Hematopoietic multipotent progenitor cell treated with erythropoietin and hydrocortisone succinate and interleukin-3 and kit ligand, for 6 days (in vitro differentiated cells): ENCODE measurements at places on chromosomes 16 and 17.
A peak's percentile ranks its signal among the peaks of the same experiment; 100 is the strongest.

- no peak for DNase-seq
Measured at GRCh38 chr17:6108382-6108781, 38.2 kb downstream of the WSCD1 start.

DNA sequence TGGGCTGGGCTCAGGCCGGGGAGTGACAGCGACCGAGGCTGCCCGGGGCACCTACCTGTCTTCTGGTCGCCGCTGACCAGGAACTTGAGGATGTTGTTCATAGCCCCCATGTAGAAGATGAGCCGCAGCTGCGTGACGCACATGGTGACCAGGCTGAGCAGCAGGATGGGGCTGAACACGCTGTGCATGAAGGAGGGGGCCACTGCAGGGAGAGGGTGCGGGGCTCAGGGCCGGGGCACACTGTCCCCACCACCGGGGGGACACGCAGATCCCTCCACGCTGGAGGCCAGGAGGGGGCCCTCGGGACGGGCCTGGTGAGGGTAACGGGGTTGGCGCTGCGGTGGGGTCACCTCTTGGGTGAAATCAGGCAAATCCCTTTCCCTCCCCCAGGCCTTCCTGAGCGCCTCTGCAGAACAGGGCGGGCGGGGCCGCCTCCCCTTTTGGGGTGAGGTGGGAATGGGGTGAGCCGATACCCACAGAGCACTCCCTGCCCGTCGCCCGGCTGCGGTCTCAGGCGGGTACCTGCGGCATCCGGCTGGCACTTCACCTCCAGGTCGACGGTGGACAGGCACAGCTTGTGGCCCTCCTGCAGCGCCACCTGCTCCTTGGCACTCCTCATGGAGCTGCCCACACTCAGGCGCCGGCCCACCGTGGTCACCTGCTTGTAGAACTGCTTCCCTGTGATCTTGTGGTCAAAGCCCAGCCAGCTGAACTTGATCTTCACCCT is 28.3 kb upstream of the PITPNA start:
- no peak for DNase-seq

GRCh38 chr16:53159781-53160436 is 105.1 kb downstream of the CHD9 start:
- peak; percentile 87 for DNase-seq

GRCh38 chr16:67923414-67924116 is 8.1 kb downstream of the CTRL start:
- no peak for DNase-seq

DNA sequence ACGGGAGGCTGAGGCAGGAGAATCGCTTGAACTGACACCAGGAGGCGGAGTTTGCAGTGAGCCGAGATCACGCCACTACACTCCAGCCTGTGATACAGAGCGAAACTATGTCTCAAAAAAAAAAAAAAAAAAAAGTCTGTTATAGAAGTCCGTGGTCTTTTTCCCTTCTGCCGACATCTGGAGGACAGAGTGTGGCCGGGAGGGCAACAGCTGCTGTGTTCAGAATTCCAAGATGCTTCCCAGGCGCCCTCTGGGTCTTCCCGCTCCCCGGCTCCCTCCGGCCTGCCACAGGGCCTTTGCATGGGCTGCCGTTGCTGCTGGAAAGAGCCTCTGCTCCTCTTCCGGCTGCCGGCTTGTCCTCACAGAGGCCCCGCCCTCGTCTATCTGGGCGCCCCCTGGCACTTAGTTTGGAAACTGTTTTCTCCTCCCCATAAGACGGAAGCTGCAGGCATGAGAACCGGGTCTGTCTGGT is 2.4 kb upstream of the CACNA1H start:
- DNase-seq: peak; percentile 61

- DNase-seq: no peak
Measured at GRCh38 chr16:24984903-24985675, 30.1 kb downstream of the ARHGAP17 start.

DNA sequence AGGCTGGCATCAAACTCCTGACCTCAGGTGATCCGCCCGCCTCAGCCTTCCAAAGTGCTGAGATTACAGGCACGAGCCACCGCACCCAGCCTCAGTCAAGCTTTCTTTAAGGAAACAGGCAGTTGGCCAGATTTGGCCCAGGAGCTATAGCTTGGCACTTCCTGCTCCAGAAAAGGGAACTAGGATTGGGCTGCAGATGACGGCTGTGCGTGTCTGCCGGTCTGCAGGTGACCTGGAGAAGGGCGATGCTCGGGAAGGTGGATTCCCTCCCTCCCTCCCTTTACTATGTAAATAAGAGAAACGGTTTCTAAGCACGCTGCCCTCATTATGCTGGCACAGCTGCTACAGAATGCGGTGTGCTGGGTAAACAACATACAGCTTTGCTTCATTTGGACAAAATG is 215.9 kb downstream of the RPTOR start:
- DNase-seq: no peak

- no peak for DNase-seq
Measured at GRCh38 chr16:67963662-67964321, 4.6 kb downstream of the SLC12A4 start.

- DNase-seq: peak; percentile 33
Measured at GRCh38 chr16:10339777-10340732, 45.8 kb upstream of the ATF7IP2 start.

DNA sequence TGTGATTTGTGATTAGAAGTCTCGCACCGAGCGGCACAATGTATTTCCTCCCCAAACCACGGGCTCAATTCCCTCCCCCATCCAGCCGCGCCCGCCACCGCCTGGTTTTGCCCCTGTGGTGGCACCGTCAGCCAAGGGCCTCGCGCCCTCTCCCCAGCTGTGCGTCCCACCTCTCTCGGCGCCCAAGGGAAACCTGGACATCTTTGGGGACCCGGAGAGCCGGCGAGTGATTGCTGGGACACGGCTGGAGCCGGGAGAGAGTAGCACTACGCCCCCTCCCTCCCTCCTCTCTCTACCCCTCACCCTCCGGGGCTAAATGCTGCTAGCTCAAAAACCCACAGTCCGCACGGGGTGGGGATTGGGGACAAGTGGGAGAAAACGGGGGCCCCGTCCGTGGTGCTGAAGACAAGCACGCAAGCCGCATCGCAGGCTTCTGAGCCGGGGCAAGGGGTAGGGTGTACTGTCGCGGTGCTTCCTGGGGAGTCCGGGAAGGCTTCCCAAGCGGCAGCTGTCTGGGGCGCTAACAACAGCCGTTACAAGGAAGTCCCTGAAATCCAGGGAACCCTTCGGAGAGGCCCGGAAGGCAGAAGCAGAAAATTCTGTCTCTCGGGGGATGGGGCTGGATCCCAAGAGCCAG is 1.4 kb downstream of the CBLN1 start:
- DNase-seq: peak; percentile 40

DNA sequence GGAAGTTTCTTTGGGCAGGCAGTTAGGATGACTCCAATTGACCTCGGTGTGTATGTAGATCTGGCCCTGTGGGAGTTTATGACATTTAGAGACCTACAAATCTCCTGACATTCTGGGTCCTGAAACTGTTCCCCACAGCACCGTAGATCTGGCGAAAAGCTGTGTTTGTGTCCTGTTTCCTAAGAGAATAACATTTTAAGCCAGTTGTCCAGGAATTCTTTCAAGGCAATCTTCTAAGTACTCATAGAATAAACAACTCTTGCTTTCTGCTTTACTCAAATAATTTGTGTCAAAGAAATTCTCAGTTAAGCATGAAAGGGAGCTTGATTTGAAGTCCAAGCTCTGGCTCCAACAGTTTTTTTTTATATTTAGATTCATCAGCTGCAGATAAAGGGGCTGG is 78.5 kb upstream of the ELAC2 start:
- no peak for DNase-seq

DNA sequence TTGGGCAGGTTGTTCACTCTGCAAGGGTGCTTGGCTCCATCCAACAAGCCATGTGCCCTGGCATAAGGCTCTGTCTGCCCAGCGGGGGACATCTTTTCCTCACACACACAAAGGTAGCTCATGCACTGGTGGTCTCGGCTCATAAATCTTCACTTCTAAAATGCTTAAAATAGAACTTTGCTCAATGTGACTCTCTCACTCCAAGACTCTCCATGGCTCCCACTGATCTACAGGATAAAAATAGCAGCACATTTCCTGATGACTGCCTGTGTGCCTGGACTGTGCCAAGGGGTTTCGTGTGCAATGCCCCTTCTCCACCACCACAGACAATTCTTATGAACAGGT is 15.1 kb upstream of the CIBAR2 start:
- no peak for DNase-seq

DNA sequence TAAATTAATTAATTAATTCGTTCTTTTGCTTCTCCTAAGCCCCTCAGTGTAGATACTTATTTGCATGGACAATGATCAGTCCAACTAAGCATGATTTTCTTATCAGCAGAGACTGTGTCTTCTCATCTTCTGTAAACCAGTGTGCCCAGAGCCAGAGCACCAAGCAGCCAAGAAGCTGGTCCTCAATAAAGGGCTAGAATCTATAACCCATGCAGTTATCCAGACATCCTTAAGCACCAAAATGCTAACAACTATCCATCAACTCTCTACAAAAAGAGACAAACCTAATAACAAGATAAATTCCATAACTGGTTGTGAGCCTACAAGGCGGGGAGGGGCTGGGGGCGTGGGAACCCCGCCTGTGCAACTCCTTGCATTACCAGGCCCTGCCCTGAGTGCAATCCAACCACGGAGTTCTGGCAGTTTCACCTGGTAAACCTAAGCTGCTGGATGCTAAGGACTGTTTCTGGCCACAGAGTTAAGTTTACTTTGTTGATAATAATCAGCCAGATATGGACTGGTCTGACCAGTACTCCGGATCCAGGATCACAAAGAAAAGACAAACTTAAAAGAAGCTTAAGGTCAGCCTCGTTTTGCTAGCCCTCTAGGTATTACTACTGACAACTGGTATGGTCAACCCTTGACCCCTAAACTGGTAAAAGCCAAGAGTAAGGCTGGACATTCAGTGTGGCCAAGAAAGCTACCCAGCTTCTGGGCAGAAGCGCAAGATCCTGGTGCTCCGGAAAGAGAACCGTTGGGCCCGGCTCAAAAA is 51.5 kb downstream of the ZFHX3 start:
- DNase-seq: no peak

DNA sequence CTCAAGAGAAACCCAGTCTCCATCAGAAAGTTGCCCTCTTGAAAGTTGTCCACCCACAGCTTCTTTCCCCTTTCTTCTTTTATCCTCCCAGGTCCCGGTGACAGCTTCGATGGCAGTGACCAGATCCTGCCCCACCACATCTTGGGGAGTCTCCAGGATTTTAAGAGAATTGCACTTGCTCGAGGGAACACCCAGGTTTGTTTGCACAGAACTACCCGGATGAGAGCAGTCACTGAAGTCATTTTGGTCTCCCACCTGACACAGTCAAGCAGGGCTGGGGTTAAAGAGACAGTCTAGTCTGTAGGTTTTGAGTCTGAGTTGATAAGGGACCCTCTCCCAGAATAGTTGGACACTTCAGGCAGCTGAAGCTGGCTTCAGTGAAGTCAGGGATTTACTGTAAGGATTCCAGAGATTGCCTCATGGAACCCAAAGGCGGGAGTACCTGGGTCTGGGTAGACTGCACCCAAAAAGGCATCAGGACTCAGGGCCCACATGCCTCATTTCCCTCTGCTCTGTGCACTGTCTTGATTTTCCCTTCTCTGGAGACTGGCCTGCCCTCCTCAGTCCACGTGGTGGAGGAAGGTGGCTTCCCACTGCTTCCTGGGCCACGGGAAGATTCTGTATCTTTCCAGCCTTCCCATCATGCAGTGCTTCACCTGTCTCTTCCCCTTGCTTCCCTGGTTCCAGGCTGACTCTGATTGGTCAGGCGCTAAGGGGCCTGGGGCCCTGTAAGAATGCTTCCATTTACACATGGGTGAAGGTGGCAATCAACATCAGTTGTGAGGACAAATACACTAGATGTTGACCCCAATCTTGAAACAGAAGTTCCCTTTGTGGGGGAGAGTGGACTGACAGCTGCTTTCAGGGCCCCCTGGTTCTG is 9.5 kb downstream of the MYCBPAP start:
- no peak for DNase-seq

DNA sequence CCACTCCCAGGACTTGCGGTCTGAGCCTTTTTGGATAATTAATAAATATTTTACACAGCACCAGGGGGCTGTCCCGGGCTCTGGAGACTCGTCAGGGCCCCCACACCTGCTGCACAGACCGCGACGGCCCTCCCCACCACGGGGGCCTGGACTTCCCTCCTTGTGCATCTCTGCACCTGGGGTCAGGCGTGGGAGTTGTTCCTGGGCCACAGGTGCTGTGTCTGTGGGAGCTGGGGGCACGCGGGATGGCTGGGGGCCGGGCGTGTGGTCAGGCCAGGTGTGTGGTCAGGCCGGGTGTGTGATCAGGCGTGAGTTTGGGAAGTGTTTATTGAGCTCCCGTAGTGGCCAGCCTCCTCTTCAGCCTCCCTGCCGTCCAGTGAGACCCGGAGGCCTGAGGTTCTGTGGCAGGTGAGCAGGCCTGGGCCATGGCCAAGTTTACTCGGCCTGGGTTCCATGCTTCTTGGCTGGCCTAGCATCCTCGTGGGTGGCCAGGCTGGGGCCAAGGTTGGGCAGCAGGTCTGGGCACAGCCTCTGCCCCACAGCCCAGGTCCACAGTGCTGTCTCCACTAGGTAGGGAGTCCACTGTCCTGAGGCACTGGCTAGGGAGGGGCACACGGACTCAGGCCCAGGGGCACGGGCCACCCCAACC is 1.9 kb upstream of the STUB1 start:
- no peak for DNase-seq

GRCh38 chr17:62688398-62689160 is 61.1 kb downstream of the MRC2 start:
- no peak for DNase-seq

DNA sequence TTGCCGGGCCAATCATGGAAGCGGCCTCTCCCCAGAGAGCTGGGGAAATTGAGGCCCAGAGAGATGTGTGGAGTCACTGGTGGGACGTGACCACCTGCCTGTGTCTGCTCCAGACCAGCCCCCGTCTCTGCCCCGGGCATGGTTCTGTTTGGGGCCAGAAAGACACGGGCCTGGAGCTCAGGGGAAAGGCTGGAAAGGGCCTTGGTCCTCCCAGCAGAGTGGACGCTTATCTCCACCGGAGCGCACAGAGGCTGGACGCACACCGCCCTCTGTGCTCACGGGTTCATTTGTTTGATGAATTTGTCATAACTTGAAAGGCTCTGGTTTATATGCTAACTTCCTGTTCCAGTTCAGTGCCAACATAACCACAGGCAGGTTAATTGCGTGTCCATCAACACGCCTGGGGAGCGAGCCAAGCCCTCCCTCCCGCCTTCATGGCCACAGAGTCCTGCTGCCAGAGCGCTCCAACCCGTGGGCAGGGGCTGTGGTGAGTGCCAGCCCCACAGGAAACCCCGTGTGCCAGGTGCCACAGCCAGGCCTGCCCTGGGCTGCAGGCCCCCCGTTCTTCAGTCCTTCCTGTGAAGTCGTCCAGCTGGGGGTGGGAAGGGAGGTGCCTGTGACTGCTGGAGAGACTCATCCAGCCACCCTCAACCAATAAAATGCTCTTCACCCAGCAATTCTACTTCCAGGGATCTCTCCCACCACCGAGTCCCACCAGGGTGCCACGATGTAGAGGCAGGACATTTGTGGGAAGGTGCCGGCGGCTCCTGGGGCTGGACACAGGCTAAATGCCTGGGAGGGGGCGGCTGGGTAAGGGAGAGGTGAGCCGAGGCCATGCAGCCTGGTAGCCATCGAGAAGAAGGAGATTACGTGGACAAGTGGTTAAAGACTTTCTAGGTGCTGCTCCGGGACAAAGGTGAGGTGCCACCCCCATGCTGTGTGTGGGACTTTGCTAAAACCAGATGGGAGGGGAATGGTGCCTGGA is 29.4 kb upstream of the BAHCC1 start:
- peak; percentile 44 for DNase-seq
